ENCODE measurements at places on chromosomes 5 and 9.

- no peak for DNase-seq
Observed at GRCh38 chr5:135713161-135713915, 121.1 kb upstream of the SLC25A48 start.

- no peak for DNase-seq
Observed at GRCh38 chr5:36654564-36654963, 48.2 kb downstream of the SLC1A3 start.

- DNase-seq = no peak
Observed at GRCh38 chr9:115912086-115912485, 241.5 kb upstream of the PAPPA start.

- no peak for DNase-seq
Observed at GRCh38 chr5:109060378-109061025, 312.8 kb downstream of the FER start.

DNA sequence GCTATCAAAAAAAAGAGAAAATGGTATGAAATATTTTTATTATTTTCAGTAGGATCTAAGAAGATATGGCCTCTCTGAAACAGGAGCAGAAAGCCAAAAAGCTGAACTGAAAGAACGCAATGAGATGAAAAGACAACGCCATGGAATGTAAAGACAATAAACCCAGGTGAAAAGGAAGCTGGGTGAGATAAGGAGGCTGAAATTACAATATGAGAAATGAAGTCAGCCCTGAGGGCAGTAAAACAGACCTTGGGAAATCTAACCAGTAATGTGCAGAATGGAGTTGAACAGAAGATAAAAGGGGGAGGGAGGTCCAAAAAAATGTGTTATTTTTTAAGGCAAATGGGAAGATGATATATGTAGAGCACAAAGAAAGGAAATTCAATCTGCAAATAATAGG lies 265.3 kb downstream of the ENC1 start:
- DNase-seq = no peak

- peak; percentile 21 for DNase-seq
Observed at GRCh38 chr9:91734371-91734981, 215.6 kb downstream of the ROR2 start.

DNA sequence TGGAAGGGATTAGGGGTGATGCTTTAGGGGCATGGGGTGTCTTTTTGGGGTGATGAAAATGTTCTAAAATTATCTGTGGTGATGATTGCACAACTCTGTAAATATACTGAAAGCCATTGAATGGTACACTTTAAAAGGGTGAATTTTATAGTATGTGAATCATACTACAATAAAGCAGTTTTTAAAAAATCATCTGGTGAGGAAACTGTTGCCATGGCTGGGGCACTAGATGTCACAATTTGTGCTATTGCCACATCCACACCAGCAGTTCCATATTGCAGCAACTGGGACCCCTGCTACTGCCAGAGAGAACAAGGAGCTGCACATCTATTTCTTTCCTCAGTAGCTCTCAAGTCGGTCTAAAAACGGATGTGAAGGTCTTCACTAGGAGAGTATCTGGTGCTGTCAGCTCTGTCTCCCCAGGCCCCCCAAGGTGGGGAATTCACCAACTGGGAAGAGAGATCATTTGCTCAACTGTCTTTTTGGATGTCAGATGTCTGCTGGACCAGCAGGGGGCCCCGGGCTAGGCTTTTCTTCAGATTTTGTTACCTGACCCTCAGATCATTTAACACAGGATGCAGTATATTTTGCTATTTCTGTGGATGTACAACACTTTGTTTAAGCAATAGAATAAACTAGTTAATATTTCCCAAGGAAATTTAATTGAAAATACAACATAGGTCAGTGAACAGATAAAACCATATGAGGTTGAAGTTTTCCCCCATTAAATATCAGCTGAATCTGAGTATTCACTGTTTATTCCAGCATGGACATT lies 13.2 kb downstream of the CMYA5 start:
- peak; percentile 7 for DNase-seq

- DNase-seq = no peak
Observed at GRCh38 chr9:96398582-96399324, 15.2 kb upstream of the SLC35D2 start.

DNA sequence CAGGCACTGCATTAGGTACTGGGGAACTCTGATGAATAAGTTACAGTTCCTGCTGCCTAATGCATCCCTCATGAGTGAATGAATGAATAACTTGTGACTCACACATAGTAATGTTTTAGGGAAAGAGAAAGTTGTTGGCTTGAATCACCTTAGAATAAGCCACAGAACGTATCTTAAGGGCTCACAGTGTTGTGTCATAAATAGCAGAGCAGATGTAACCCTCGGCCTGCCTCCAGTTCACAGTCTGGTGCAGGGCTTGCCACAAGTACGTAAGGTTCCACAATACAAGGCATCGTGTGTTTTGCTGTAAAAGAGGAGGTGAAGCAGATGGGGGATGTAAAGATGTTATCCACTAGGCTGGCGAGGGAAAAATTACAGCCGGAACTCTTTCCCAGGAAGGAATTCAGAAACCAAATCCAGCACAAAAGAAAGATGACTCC lies 218.7 kb downstream of the TRPM3 start:
- DNase-seq = no peak

GRCh38 chr9:101323129-101323528 lies 61.7 kb downstream of the BAAT start:
- no peak for DNase-seq

- no peak for DNase-seq
Observed at GRCh38 chr9:34499076-34499475, 23.7 kb downstream of the ENHO start.

GRCh38 chr9:27022920-27023319 lies 17.4 kb upstream of the LRRC19 start:
- DNase-seq = no peak

DNA sequence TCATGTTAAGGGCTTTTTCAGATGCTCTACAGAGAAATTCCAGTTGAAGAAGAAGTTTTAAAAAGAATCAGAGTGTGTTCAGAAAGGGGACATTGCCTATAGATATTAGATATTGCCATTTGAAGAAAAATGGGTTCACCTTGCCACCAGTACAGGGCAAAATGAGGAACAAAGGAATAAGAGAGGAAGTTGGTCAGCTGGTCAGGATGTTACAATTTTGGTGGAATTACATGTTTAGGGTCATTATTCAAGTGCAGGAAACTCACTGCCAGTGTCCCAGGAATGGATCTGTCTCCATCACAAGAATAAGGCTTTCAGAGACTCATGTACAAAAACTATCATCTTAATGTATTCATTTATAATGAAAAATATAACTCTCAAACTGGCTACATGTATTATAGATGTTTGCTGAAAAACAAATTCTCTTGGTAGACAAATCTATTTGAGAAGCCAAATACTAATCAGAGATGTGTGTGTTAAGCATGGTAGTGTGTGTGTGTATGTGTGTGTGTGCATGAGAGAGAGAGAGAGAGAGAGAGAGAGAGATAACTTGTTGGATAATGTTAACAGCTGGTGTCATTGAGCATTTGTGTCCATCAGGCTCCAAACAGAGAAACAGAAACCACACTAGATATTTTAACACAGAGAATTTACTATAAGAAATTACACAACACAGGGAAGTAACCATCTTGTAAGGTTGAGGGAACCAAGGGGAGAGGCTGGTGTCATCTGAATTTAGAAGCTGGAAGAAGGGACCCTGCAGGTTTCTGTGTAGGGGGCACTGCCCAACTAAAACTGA lies 5.0 kb upstream of the C1QTNF3 start:
- DNase-seq = no peak

- DNase-seq = no peak
Observed at GRCh38 chr5:149550594-149551226, 529 bp downstream of the CSNK1A1 start.

DNA sequence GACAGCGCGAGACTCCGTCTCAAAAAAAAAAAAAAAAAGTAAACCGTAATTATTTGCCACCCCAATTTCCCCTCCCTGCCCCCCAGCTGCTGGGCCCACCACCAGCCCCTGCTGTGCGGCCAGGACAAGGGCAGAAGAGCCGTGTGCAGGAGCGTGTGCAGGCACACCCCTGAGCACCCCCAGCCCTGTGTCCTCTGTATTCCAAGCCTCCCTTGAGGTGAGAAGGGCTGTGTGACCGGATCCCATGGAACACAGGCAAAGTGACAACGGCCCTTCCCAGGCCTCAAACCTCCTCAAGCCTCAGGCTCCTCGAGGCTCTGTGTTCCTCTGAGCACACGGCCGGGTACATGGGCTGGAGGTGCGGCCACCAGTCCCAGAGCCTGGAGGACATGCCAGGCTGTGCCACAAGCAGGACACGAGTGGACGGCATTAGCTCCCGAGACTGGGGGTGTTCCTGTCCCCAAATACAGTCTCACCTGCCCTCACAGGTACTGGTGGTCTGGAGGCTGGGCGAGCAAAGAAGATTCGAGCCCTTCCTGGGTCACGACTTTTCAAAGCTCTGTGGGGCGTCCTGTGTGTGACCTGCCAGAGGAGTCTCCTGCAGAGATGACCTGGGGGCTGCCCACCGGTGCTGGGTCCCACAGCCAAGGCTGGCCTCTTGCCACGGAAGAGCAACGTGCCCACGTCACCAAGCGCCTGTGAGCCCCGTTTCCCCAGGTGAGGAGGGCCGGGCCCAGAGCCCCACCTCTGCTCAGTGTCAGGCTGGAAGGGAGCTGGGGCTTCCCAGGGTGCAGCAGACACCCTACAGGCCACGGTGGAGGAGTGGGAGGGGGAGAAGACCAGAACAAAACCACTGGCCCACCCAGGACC lies 47.1 kb upstream of the SIMC1 start:
- DNase-seq = no peak

GRCh38 chr5:82424211-82424610 lies 146.1 kb upstream of the RPS23 start:
- no peak for DNase-seq

Measured in stimulated activated CD8-positive, alpha-beta memory T cell treated with anti-CD3 and anti-CD28 coated beads, Interleukin-7, amount 100 ng/mL, for 1 hour (primary cell).